PC-9 (cell line): ENCODE measurements at places on chromosomes 5 and 9.

DNA sequence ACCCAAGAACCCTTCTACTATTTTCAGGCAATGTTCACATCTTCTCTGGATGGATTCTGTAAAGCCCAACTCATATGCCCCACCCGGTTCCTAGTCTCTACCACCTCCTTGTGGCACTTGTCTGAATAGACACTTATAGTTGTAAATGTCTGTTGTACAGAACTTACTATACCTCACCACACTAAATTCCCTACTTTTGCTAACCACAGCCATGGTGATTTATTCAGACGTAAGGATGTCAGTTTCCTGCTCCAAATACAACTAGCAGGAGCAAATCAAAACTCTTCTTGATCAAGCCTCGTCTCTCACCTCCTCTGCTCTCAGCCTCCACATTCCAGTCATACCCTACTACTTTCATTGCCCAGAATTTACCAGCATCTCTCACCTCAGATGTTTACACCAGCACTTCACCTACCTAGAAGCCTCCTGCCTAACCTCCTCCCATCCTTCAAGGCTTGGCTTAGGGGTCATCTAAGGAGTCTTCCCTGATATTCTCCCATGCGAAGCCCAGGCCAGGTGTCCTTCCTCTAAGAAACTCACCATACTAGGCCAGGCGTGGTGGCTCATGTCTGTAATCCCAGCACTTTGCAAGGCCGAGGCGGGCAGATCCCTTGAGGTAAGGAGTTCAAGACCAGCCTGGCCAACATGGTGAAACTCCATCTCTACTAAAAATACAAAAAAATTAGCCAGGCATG, 75.5 kb downstream of the MAPKAP1 start:
- no peak for DNase-seq

GRCh38 chr5:3843706-3844105, 248.1 kb downstream of the IRX1 start:
- no peak for DNase-seq

DNA sequence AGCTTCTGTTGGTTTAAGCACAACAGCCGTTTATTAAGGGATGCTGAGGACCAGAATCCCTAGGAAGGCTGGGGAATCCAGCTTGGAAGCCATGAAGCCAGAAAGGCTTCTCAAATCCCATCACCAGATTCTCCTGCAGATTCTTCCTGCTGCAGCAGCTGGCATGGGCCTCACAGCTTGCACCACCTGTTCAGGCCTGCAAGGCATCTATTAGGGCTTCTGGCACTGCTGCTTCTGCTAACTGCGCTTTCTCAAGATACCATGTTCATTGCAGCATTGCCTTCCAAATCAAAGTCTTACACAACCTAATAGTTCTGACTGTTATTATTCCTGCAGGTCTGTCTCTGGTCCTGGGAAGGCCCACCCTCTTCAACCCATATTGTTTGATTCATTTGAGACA, 51.2 kb upstream of the ZNF366 start:
- no peak for DNase-seq

GRCh38 chr9:6564868-6565267, 80.7 kb downstream of the GLDC start:
- no peak for DNase-seq

- no peak for DNase-seq
These were observed 5.2 kb downstream of the EPB41L4B start for GRCh38 chr9:109315480-109316206.

DNA sequence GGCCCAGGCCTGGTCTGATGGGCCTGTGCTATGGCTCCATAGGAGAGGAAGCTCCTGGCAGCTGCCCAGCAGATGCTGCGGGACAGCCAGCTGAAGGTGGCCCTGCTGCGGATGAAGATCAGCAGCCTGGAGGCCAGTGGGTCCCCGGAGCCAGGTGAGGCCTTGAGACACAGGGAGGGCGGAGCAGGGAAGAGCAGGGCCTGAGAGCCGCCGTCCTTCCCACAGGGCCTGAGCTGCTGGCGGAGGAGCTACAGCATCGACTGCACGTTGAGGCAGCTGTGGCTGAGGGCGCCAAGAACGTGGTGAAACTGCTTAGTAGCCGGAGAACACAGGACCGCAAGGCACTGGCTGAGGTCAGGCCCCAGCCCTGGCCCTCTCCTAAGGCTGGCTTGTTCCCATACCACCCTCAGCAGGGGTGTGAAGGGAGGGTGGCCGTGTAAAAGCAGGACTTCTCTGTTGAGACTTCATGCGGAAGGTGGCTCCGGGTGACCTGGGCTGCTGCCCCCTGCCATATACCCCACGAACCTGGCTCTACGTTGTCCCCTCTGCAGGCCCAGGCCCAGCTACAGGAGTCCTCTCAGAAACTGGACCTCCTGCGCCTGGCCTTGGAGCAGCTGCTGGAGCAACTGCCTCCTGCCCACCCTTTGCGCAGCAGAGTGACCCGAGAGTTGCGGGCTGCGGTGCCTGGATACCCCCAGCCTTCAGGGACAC, 4.5 kb downstream of the PKN3 start:
- no peak for DNase-seq

GRCh38 chr5:164687391-164687790, 1182.0 kb downstream of the MAT2B start:
- no peak for DNase-seq

- DNase-seq = no peak
These were observed 249.3 kb downstream of the GAS1 start for GRCh38 chr9:86697999-86698398.

DNA sequence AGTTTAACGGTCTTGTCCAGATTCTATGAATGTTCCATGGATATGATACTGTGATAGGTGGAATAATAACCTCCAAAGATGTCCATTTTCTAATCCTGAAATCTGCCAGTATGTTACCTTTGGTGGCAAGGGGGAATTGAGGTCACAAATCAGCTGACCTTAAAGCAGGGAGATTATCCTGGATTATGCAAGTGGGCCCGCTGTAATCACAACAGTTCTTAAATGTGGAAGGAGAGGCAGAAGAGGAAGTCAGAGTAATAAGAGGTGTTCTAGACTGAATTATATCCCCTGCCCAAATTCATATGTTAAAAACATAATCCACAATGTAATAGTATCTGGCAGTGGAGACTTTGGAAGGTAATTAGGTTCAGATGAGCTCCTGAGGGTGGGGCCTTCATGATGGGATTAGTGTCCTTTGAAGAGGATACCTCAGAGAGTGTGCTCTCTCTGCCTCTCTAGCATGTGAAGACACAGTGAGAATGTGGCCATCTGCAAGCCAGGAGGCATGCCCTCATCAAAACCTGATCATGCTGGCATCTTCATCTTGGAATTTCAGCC, 47.6 kb upstream of the ZFAND5 start:
- no peak for DNase-seq

DNA sequence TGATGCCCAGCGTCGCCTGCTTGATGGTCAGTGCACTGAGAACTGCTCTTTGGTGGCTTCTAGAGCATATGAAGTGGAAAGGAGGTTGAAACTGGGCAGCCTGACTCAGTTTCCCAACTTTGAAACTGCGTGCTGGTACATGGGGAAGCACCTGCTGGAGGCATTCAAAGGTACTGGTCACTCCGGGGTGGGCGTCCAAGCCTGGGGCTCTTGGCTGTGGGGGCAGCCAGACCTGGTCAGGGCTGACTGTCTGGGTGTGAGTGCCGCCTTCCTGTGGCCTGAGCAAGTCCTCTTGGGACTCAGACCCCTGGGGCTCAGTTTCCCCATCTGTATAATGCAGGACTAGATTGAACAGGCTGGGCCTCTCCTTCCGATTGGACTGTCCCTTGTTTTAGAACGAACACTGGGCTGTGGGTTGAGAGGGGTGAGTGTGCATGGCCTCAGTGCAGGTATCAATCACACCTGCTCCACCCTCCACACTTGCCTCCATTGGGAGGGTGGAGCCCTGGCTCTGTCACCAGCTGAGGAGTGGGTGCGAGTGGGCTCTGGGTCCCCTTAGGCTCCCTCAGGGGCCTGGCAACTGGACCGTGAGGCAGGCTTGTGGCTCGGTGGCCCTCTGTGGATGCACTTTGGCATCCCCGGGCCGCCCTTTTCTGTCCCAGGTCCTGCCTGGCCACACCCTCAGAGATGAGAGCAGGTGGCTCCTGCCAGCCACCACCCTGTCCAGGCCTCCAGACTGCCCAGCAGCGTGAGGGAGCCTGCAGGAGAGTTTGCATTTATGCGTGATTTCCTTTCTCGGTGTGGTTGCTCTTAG, 80.2 kb downstream of the PHF2 start:
- DNase-seq = no peak

GRCh38 chr5:158880483-158881001, 219.2 kb downstream of the EBF1 start:
- no peak for DNase-seq

DNA sequence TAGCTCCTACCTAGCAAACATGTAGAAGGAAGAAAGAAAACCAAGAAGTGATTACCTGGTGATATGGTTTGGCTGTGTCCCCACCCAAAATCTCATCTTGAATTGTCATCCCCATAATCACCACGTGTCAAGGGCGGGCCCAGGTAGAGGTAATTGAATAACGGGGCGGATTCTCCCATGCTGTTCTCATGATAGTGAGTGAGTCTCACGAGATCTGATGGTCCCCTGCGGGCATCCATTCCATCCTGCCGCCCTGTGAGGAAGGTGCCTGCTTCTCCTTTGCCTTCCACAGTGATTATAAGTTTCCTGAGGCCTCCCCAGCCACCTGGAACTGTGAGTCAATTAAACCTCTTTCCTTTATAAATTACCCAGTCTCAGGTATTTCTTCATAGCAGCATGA, 27.4 kb upstream of the ANKRD34B start:
- no peak for DNase-seq

DNA sequence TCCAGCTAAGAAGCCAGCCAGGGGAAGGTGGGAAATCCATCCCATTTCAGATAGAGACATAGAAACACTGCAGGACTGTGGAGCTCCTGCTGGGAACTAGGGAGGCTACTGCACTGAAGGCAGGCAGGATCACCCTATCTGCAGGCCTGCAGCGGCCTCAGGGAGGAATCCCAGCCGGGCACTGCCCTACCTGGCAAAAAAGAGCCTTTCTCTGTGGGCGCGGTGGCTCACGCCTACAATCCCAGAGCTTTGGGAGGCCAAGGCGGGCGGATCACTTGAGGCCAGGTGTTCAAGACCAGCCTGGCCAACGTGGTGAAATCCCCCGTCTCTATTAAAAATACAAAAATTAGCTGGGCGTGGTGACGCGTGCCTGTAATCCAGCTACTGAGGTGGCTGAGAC, 71.4 kb upstream of the PHYKPL start:
- DNase-seq = no peak

DNA sequence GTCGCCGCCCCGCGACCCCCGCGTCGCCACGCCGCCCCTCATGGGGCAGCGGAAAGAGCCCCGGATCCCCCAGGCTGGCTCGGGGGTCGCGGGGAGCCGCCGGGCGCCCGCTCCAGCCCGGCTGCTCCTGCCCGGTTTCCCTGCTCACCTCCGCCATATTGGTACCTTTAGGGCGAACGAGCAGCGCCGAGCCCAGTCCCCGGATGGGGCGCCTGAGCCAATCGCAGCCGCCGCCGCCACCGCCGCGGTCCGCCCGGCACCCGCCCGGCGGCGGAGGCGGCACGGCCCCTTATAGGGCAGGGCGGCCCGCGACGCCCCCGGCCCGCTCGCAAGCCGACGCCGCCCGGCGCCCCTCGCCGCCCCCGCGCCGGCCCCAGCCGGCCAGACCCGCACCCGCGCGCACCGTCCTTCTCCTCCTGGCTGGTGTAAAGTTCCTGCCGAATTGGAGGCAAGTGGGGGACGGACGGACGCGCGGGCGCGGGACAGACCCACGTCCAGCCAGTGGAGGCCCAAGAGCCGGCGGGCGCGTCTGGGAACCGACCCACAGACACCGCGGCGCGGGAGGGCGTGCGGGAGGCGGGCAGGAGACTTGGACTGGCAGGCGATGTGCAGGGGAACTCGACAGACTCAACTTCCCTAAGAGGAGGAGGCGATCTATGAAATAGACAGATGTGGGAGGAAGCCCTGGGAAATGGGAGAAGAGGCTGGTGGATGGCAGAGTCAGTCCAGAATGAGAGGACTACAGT, at the start of gene MIER3:
TSS of gene MIER3 (minus strand) at position 178 of the 746 bp plus-strand sequence. CDS start at position 157, 21 bp downstream.
- no peak for DNase-seq

DNA sequence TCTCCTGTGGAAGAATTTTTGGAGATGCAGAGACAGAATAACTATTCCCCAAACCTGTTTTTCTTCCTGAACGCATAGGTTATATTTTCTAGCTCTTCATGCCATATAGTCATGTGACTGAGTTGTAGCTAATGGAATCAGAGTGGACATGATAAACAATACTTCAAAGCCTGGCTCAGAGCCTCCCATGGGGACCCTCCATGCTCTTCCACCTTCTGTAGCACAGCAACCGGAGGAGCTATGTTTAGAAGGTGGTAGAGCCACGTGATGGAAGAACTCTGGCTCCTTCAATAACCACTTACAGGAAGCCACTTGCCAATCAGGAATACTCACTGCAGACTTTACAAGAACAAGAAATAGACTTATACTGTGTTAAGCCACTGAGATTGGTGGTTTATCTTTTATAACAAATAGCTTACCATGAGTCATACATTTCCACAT, 39.2 kb downstream of the NADK2 start:
- no peak for DNase-seq

DNA sequence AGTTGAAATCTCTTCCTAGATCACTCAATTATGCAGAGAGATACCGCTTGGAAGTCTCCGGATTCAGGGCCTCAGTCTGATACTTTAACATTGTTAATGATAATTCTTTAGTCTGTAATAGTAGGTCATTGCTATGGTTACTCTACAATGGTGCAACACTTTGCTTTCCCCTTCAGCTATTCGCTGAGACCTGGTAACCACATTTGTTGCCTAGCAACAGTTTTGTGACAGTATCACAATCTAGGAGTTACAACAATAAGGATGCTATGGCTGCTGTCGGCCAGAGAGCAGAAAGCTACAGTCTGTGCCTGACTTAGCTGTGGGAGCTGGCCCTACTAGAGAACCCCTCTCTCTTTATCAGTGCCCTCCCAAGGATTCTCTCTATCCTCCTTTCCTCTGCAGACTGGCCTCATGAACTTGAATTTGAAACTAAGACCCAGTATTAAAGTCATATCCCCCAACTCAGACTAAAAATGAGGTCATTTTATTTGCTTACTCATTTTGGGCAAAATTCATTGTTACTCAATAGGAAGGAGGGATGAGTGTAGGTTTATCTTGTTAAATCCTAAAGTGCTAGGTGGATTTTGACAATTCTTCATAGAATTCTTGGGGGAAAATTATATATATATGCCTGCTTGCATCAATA, 39.3 kb downstream of the NR2F1 start:
- no peak for DNase-seq

- no peak for DNase-seq
These were observed 895 bp upstream of the STRBP start for GRCh38 chr9:123269281-123269680.

- DNase-seq = no peak
These were observed 242.5 kb downstream of the PBX3 start for GRCh38 chr9:125989524-125990180.

DNA sequence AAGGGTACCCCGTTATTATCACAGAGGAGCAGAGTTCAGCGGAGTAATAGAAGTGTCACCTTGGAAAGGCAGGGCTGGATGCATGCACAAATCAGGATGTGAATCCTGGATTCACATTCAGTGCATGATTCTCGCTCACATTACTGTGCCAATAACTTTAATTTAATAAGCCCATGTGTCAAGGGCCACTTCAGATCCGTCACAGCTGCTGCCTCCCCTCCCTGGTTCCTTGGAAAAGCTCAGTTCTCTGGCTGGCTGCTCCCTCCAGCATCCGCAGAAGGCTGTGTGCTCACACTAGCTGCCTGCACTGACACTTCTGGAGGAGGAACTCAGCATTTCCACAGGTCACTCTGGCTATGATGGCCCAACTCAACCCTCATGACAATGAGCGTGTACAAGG, 256.8 kb upstream of the ADAMTS16 start:
- peak; percentile 4 for DNase-seq
